ENCODE measurements at places on chromosomes 2 and 18.

GRCh38 chr2:236341067-236341466 lies 76.9 kb upstream of the ASB18 start:
- DNase-seq: no peak

- no peak for DNase-seq
These were observed 69.1 kb downstream of the EHD3 start for GRCh38 chr2:31302940-31303563.

- no peak for DNase-seq
These were observed 351.5 kb downstream of the ARHGAP15 start for GRCh38 chr2:143480601-143481236.

GRCh38 chr2:179106676-179107428 lies 56.9 kb upstream of the CCDC141 start:
- DNase-seq: peak; percentile 54

DNA sequence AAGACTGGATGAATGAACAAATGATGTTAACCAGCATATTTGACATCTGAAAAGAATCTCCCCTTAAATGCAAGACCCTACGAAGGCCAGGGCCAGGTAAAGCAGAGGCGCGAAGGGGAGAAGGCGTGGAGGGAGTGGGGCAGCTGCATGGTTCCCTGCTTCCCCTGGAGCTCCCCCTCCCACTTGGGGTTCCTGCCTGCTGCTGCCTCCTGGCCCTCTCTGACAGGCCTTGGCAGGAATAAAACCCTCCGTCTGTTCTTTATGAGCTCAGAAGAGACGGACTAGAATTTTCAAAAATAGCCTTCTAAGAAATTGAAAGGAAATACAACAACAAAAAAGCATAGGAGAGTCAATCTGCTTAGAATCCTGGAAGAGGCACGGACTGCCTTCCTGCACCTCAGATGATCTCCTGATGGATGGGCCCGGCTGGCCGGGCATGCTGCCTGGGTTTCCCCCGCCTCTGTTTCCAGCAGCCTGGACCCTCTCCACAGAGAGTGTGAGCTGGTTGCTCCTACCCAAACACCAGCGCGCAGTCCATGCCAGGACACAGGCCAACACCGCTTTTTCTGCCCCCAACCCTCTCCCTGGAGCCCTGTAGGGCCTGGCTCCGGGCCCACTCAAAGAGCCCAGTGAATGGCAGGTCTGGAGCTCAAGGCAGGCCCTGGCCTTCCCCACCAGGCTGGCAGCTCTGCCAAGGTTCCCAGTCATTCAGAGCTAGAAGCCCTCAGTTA lies 23.9 kb downstream of the CFAP65 start:
- DNase-seq: no peak

- DNase-seq: no peak
These were observed 70.0 kb downstream of the SCG2 start for GRCh38 chr2:223532161-223532560.

DNA sequence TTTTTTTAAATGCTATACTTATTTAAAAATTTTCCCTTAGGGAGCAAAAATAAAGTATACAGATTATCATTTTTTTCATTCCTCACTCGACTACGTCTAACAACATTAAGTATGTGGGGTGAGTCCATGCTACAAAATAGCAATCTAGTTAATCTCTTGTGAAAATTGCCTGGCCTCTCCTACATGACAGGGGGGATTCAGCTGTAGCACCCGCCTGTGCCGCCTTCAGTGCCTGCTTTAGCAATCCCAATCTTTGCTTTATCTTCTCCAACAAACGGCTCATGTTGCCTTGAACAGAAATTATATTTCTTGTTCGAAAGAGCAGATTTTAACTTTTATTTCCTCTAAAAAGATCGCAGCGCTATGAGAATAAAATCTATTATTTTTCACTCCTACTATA lies 2.4 kb upstream of the SOX11 start:
- no peak for DNase-seq

DNA sequence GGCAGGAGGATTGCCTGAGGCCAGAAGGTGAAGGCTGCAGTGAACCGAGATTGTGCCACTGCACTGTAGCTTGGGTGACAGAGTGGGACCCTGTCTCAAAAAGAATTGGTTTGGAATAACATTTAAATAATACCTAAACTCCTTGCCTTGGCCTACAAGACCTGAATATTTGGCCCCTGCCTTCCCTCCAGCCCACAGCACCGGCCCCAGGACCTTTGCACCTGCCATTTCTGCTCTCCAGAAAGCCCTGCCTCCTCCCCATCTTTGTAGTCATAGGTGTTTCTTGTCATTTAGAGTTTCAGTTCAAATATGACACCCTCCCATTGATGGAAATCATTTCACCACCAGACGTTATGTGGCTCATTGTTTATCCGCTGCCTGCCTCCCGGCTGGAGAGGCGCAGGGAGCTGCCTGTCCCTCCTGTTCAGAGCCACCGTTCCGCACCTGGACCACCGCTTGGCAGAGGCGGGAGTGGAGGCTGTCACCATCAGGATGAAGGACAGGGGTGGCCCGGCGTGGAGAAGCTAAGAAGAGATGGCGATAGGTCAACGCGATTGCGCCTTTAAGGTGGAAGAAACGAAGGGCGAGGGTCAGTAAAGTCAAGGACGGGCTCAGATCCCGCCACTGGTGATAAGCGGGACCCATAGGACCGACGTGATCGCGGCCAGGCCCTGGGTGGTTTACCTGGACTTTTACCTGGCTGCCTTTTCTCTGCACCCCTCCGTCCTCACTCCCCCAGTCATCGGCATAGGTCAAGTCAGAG lies 638 bp upstream of the LPIN1 start:
- no peak for DNase-seq

DNA sequence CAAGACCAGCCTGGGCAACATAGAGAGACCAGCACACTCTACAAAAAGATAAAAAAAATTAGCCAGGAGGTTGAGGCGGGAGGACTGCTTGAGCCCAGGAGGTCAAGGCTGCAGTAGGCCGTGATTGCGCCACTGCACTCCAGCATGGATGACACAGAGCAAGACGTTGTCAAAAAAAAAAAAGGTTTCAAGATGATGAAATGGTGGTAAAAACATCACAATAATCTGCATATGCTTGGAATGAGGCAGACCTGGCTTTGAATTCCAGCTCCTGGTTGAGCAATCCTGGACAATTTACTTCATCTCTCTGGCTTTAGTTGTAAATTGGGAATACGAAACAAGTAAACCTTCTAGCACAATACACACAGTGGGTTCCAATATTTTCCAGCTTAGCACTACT lies 24.1 kb downstream of the USP40 start:
- DNase-seq: no peak

DNA sequence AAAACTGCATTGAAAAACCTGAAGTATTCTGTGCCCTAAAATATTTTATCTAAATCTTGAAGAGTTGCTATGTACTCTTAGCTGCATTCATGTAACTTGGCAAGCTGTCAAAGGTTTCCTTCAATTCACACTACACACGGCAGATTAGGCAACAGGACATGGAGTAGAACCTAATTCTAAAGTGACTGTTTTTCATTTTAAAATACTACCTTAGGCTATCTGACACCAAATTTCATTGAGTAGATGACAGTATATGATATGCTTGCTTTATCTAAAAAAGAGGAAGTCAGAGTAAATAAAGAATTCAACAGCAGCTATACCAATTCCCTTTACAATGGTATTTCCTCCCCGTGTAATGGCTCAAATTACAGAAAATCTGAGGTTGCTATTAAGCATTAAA lies 45.4 kb downstream of the EXOC6B start:
- no peak for DNase-seq

GRCh38 chr2:217837530-217837929 lies 165.3 kb downstream of the TNS1 start:
- DNase-seq: no peak

DNA sequence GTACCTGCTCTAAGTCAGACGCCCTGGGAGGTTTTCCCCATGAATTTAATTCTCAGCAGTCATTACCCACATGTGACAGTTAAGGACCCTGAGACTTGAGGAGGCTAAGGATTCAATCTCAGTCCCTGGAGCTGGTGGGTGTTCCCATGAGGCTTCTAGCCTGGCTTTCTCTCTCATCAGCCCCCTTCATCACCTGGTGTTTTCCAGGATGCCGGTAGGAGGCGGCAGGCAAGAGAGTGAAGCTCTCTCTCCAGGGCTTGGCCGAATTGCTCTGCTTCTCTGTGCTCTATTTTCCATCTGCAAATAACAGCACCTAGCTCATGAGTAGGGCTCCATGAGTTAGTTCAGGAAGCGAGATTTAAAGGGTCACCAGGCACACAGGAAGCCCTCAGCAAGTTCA lies 241.9 kb downstream of the PTPRM start:
- DNase-seq: no peak

GRCh38 chr18:34866739-34867138 lies 156.6 kb downstream of the DTNA start:
- DNase-seq: no peak

- no peak for DNase-seq
These were observed 28.3 kb downstream of the PKP4 start for GRCh38 chr2:158484892-158485556.

DNA sequence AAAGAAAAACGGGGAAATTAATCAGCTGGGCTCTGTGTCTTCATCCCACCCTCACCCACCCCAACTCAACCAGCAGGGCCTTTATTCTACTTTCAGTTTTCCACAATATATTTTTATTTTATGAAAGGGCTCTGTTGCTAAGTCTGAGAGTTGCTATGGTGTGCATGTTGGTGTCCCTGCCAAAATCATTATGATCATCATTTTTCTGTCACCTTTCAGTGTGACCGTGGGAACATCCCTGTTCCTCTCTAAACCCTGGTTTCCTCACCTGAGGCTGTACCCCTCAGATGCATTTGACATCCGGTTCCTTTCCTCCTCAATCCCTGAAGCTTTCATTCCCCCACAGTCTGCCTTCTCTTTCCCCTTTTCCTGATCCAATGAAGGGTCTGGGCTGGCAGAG lies 180.5 kb downstream of the ZFP36L2 start:
- DNase-seq: no peak

DNA sequence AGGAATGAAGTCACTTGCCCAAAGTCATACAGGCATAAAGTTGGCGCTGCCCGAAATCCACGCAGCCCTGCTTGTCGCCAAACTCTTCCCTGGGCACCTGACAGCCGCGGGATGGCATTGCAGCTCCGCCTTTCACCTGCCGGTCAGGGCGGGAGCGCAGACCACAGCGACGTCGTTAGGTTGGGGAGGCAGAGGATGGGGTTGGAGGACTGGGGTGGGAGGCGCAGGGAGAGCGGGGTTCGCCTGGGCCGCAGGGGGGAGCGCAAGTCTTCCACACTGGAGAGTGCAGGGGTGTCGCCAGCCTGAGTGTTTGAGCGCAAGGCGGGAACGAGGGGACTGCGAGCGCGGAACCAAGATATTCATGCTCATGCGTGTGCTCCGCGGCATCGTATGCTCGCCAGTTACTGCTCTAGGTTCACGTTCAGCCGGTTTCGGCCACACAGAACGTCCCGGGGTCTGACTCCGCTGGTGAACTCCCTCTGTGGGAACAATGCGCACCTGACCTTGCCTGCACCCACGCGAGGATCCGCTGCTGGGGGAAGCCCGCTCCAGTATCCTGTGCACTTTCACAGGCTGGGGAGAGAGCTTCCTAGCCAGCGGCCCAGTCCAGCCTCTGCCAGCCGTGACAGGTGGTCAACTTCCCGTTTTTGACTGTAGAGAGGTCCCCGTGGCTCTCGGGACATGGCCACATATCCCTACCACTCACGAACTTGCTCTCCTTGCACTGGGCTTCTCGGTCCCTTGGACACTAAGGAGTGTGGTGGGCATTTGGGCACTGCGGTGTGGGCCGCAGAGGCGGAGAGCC lies 767 bp upstream of the NPPC start:
- no peak for DNase-seq

- DNase-seq: no peak
These were observed 27.6 kb downstream of the STK17B start for GRCh38 chr2:196143730-196144131.

Data from NCI-H1417 treated with DMSO at 0.1 percent for 48 hours (cell line).